ENCODE measurements at places on chromosomes 5 and 9.

DNA sequence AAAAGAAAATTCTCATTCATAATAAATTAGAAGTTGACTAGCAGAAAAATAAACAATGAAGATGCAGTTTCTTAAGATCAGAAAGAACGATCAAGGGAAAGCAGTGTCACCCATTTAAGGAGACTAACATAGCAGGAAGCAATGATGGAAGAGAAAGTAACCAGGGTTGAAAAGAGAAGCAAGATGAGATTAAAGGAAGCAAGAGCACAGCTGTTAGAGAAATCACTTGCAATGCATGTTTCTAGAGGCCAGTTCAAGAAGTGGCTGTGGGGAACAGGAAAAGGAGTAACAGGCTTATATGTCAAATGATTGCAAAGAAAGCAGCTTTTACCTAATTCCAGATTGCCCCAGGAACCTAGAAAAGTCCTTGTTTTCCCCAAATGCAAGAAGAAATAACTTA lies 46.8 kb upstream of the SLC1A1 start:
- no peak for DNase-seq

DNA sequence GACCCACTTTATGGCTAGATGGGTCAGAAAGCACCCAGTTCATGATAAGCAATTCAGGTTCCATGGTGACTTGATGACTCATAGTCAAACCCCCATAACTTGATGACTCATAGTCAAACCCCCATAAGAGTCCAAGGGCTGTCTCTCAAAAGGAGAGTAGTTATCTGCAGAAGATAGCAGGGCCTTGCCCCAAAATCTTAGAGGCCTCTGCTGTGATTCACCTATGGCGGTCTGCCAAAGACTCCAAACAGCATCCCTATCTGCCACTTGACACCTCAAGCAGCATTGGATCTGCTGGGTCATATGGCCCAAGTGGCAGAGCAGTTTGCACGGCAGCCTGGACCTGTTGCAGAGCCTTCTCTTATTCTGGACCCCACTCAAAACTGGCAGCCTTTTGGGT lies 395.2 kb upstream of the KIF2A start:
- DNase-seq: no peak

GRCh38 chr9:129139233-129139992 lies 28.2 kb downstream of the PTPA start:
- peak; percentile 85 for DNase-seq

DNA sequence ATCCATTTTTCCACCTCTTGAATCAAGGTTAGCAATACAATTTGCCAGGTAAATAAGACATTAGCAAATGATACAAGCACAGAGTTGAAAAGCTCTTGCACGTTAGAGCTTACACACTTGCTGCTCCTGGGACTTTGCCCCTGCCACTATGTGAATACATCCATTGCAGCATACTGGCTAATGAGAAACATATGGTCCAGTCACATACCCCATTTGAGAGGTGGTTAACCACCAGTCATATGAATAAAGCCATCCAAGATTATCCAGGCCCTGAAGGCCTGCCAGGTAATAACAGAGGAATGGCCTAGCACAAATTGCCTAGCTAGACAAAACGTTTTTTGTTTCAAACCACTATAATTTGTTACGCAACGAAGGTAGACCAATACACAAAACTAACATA lies 45.8 kb upstream of the FTMT start:
- DNase-seq: no peak

GRCh38 chr5:132528866-132529634 lies 14.3 kb downstream of the IL5 start:
- no peak for DNase-seq

All from SW 1271 (cell line).